ENCODE measurements at places on chromosomes 11 and 22.

DNA sequence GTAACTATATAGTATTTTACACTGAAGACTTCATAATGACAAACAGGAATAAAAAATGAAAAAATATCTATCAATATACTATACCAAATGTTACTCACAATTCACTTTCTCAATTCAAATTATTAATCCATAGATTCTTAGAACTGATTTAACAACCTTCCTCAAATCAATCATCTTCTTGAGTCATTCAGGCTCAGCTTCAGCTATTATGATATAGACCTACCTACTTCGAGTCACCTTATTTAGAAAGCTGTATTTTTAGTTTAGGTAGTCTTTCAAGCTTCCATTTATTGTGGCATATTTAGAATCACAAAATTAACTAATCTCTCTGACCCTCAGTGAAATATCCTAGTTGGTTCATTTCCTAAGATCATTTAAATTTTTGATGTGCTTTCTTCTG is 8.2 kb downstream of the CREBZF start:
- no peak for DNase-seq

DNA sequence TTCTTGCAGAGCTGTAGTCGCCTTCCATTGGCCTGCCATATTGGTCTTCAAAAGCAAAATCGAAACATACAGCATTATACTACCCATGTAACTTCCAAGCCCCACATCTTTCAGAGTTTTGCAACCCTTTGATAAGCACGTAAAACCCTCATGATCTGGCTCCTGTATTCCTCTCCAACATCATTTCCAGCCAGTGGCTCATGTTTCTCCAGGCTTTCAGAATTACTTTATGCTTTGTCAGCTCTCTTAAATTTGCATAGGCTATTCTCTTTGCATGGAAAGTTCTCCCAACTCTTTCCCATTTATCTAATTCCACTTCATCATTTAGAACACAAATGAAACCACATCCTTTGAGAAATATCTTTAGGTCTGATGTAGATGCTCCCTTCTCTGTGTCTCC is 67.8 kb upstream of the DDI1 start:
- no peak for DNase-seq

DNA sequence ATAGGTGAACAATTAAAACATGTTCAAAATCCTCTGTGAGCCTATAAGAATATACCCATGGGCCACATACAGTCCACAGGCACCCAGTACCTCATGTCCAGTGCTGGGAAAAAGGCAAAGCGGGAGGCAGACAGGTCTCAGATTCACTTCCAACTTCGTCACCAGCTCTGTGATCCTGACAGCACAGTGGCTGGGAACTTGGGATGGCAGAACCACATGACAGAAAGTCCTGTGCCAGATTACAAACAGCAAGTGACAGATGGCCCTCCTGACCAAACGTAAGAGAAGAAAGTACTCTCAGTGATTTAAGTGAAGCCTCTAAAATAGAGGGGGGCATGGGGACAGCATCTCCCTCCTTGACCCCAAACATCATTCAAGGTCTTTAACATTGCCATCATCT is 5.8 kb downstream of the SLC1A2 start:
- DNase-seq: no peak

GRCh38 chr11:38835966-38836365 is 2237.9 kb upstream of the RAG2 start:
- DNase-seq: no peak

- no peak for DNase-seq
Observed at GRCh38 chr22:31230155-31230870, 18.2 kb downstream of the LIMK2 start.

- no peak for DNase-seq
Observed at GRCh38 chr22:23831261-23831660, 7.5 kb downstream of the DERL3 start.

DNA sequence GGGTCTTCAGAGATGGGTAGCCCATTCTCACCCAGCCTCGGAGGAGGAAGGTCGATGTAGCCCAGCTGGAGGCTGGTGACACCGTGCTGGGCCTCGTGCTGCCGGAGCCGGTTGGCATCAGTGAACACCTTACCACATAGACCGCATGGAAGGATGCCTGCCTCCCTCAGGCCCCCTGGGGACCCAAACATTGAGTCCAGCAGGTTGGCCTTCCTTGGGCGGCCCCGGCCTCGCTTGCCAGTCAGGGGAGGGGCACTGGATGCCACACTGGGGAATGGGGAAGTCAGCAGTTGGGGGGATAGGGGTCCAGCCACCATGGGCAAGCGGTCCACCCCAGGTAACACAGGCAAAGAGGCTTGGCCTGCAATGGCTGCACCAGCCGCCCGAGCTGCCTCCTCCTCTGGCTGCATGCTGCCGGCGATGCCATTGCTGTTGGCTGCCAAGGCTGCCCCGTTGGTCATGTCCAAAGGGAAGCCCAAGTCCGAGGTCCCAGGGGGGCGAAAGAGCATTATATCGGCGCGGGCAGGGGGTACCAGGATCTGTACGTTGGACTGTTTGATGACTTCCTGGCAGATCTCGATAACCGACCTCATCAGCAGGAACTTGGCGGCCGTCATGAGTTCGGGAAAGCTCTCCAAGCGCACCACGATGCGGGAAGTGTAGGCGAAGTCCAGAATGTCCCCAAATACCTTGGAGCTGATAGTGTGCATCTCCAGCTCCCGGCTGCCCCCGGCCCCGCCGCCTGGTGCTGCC is 1.4 kb downstream of the PATZ1 start:
- DNase-seq: no peak

DNA sequence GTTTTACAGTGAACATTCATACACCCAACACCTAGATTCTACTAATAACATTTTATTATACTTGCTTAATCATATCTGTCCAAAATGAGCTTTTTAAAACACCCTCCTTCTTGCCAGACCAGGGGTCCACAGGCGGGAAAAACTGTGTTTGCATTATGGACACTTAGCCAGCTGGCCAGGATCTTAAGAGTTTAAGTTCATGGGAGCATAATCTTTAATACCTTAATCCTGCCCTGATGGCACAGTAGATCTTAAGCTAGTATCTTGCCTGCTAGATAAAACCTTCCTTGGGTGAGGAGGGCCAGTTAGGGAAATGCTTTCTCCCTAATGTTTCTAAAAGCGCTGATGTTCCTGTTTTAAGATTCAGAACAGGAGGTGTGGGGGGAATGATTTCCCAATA is 13.1 kb upstream of the CCDC134 start:
- DNase-seq: no peak

GRCh38 chr22:27747396-27748221 is 53.9 kb downstream of the MN1 start:
- no peak for DNase-seq

DNA sequence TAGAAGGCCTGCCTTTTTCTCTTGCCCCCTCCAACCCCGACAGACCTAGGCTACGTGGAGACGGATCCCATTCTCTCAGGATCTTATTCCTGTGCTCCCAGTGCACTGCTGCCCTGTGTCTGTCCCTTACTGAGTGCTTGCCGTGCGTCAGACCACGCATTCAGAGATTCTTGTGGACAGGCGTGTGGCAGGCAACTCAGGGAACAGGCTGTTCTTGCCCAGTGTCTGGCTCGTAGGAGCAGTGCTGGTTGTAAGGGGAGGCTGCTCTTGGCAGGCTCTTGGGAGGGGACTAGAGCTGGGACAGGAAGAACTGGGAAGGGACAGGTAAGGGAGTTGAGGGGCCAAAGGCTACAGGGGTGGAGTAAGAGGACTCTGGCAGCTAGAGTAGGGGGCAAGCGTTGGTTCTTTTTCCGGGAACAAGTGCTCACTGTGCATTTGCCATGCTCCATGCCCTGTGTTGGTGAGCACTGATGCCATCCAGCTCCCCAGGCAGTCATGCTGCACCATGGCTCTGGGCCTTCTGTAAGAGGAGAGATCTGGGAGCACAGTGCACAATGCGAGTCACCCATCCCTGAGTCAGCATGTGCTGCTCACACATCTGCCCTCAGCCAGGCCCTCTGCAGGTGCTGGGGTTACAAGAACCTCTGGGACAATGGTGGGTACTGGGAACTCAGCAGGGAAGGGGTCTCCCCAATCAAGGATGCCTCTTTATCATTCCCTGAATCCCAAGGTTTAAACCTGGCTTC is 119.1 kb downstream of the TBC1D22A start:
- DNase-seq: no peak

DNA sequence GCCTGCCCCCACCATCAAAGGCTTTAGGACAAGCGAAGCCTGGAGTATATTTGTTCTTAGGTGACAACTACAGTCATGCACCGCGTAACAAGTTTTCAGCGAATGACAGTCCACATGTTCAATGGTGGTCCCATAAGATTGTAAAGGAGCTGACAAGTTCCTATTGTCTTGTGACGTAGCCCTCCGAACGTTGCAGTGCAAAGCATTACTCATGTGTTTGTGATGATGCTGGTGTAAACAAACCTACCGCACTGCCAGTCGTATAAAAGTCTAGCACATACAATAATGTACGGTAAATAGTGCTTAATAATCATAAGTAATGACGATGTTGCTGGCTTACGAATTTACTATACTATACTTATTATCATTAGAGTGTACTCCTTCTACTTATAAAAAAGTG is 41.3 kb downstream of the ADAMTS15 start:
- no peak for DNase-seq

All from stimulated activated CD8-positive, alpha-beta memory T cell treated with anti-CD3 and anti-CD28 coated beads, Interleukin-2, amount 100 ng/mL, for 48 hours (primary cell).